ENCODE measurements at places on chromosomes 7 and 10.

- DNase-seq, result no peak
Measured at GRCh38 chr10:102777711-102778453, 34.1 kb downstream of the WBP1L start.

DNA sequence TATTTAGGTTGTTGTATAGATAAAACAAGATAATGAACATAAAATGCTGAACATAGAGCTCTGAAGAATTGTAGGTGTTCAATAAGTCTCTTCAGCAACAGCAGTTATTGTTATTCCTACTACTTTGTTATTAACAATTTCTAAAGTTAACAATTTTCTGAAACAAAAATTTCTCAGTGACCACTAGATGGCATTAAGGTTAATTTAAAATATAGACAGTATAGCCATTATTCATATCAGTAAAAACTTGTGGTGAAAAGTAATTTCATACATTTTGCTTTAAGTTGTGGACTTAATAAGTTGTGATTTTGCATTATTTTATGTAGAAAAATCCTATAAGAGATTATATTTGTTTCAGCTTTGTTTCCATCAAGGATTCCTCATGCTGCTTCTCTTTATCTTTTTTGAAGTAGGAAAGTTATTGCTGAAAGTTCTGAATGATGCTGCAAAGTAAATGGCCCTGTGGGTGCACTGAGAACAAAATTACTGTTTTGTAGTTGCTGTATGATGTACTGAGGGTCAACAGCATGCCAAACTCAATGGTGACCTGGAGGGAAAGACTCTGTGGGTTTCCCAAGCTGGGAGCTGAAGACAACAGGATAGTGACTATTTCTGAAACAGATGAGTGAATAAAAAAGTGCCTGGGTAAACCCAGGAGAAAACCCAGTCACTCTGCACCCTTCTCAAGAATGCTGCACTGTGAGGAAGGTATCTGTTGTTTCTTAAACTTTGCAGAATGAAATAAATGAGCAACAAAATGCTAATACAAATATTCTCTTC, 253.6 kb downstream of the KIF20B start:
- DNase-seq, result no peak

DNA sequence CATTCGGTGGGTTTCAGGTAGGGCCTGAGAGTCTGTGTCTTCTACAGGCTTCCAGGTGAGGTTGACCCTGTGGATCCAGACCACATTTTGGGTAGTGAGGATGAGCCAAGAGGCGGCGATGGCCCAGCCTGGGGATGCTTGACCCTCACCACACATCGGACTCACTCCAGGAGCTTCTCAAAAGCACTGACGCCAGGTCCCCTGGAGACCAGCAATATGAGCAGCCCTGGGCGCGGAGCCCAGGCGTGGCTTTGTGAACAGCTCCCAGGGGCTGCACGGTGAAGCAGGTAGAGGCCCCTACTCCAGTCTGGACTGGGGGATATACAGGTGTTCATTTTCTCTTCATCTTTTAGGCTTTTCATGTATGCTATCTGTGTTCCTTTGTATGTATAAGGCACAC, 139.7 kb upstream of the PCBD1 start:
- no peak for DNase-seq

DNA sequence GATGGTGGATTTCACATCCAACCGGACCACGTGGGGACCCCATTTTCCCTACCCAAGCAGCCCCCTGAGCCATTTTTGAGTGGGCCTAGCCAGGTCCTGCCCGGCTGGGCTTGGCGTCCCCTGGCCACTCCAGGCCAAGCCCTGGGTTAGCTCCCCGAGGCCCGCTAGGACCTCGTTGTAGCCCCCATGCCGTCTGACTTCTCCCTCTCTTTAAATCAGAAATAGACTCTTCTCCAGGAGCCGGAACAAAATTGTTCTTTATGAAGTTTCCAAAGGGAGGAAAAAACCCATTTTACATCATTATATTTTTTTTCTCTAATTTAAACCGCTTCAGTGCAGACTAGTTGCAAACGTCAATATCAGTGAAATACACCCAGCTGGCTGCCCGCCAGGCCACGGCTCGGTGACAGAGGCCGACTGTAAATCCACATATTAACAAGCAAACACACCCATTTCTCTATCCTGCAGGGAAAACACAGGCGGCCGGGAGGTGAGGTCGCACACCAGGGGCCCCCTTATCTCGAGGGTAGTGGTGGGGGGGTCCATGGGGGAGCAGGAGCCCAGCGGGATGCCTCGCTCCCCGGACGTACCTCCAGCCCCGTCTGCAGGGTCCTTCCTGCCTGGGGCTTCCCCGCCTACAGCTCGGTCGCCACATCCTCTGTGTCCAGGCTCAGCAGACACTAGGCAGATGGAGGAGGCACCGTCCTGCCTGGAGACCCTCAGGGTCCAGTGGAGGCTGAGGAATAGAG, 72.7 kb downstream of the ELFN1 start:
- DNase-seq, result no peak

GRCh38 chr7:43938892-43939482, 12.8 kb downstream of the UBE2D4 start:
- DNase-seq, result no peak
